ENCODE measurements at places on chromosomes 4 and X.

DNA sequence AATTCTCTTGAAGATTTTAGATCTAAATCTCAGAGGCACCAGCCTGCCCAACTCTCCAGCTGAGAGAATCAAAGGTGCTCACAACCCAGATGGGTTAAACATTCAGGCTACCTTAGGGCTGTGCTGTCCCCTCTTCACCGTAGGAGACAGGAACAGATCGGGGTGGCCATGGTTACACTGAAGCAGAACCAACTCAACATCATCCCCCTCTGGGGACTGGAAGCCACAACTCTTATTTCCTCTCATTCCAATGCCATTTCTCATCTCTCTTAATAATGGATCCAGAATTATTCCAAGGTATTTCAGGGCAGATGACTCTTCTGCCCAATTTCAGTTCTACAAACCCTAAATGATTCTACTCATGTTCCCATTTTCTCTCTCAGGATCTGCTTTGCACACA lies 109.7 kb downstream of the NKX6-1 start:
- DNase-seq, result no peak

- DNase-seq, result no peak
Measured at GRCh38 chr4:156969101-156969500, 2.5 kb downstream of the PDGFC start.

GRCh38 chrX:82320569-82320968 lies 1118.7 kb downstream of the SH3BGRL start:
- DNase-seq, result no peak

- no peak for DNase-seq
Measured at GRCh38 chr4:95122001-95122400, 364.2 kb downstream of the BMPR1B start.

DNA sequence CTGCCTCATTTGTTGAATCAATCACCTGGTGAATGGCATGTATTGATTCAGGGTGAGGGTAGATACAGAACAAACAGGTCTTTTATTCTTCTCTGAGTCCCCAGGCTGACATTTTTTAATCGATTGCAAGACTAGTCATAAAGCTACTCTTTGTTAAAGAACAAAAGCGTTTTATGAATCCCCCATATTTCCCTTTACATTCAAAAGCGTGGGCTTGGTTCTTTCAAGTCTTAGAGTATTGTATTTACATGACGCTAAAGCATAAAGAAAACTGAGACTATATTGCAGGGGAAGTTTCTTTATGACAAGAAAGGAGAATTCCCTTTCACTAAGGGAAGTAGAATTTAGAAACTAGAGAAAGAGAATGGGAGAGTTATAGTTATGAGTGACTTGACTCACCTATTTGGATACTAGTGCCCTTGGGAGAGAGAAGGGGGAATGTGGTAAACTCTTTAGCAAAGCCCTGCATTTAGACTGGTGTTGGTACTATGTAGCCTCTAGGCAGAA lies 69.3 kb upstream of the PDE5A start:
- DNase-seq, result no peak

DNA sequence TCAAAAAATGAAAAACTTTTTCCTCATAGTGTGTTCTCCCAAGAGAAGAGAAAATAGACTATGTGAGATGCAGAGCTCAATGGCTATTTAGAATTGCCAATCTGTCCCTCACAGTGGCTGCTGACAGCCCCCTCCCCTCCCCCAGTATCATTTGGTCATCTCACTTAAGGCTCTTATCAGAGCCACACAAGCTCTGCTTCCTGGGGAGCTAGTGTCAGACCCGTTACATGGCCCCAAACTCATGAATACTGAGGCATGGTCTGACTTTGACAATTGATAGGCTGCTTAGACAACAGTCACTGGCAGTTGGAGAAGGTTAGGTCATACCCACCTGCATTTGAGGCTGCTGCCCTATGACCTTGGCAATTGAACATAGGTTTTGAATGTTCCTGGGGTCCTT lies 15.3 kb downstream of the RNF150 start:
- no peak for DNase-seq

GRCh38 chr4:67700116-67700737 lies 728 bp downstream of the UBA6 start:
- DNase-seq, result no peak

DNA sequence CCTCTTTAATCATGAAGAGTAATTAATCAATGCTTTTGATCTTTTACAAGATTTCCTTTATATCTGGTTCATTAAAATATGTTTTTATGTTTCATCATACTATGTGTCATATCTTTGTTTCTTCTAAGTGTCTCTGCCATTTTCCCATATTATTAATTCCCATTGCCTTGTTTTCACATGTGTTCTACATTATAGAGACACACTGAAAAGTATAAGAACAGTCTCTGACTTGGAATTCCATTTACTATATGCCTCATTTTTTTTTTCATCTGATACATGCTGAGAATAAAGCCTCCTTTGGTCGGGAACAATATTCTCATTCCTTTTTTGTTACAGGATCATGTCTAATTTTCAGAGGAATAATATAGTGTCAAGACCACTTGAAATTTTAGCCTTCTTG lies 4.3 kb downstream of the BANK1 start:
- no peak for DNase-seq

DNA sequence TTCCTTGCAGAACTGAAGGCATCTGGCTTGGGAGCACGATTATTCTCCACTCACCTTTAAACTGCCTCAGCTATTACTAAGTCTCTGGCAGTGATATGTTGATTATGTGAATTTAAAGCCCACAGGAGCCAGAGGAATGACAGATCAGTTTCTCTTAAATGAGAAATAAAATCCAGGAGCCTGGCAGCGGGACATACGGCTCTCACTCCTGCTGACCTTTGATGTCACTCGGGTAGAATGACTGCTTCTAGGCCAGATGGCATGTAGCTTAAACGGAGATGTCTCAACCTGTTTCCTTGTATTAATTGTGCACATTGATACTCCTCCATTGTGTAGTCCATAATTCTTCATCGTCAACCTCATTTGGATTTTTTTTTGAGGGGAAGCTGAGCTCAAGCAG lies 4.0 kb upstream of the CBLL2 start:
- no peak for DNase-seq

DNA sequence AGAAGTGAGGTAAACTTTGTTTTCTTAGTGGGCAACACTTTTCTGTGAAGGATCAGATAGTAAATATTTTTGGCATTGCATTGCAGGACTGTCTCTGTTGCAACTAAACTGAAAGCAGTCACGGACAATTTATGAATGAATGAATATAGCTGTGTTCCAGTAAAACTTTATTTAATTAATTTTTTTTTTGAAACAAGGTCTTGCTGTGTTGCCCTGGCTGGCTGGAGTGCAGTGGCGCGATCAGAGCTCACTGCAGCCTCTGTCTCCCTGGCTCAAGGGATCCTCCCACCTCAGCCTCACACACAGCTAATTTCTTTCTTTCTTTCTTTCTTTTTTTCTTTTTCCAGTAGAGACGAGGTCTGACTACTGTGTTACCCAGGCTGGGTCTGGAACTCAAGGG lies 15.8 kb downstream of the RBM10 start:
- no peak for DNase-seq

DNA sequence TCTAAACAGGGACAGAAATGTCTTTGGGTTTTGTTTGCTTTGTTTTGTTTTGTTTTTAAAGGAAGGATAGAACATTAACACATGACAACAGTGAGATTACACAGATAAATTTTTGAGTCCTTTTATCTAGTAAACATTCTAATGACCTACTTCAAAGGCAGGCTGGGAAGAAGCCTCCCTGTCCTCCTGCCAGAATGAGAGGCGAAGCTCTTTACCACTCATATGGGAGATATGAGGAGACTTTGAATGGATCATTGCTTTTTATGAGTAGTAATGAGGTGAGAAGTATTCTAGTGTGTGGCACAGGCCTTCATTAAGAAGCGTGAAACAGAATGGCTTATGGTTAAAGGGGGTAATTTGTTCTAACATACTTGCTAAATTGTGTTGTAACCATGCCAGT lies 172.0 kb downstream of the FBXO8 start:
- no peak for DNase-seq

GRCh38 chr4:3123181-3123671 lies 48.7 kb downstream of the HTT start:
- no peak for DNase-seq

DNA sequence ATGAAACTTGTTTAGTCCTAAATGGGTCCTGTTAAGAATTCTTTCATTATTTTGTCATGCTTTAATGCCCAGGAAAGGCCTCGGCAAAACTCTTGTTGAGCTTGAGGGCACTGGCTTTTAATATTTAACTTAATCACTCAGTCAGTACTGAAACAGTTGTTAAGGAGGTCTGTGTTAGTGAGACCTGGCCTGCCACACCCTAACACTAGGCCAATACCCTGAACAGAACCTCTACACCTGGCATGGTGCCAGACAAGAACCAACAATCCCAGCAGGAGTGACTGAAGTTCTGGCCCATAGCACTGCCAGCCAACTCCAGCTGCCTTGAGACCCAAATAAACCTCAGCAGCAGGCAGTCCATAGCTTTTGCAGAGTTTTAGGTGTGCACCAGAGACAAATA lies 85.7 kb upstream of the ITM2A start:
- no peak for DNase-seq

GRCh38 chr4:30863021-30863420 lies 142.9 kb downstream of the PCDH7 start:
- DNase-seq, result no peak

DNA sequence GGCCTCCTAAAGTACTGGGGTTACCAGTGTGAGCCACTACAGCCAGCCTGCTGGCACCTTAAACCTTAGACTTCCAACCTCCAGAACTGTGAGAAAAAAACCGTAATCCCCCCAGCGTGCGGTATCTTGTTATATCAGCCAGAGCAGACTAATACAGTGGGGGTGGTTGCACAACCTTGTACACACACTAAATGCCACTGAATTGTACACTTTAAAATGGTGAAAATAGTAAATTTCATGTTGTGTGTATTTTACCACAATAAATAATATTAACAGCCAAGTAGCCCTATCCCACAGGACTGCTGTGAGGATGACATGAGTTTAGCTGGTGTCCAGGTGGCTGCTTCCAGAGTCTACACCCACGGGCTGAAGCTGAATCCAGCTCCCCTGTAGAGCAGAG lies 38.8 kb downstream of the ZBTB49 start:
- no peak for DNase-seq

DNA sequence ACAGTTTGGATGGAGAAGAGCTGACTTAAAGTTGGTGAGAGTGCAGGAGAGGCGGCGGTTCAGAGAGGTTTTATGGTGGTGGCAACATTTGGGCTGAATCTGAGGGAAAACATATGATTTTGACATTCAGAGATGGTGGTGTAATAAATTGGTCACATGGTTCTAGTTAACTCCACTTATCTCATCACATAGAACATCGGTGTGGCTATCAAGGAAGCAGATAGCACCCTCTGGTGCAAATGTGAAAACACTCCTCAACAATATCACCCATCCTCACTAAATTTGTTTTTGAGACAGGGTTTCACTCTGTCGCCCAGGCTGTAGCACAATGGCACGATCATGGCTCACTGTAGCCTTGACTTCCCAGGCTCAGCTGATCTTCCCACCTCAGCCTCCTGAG lies 28.8 kb downstream of the SUPT20HL2 start:
- DNase-seq, result no peak

Data from stimulated activated CD8-positive, alpha-beta memory T cell treated with anti-CD3 and anti-CD28 coated beads, Interleukin-12 subunit alpha, Interleukin-12 subunit beta, amount 100 ng/mL, for 4 hours (primary cell).